SJSA1 (cell line): ENCODE measurements at places on chromosomes 16 and 17. TPM values are rescaled to one million over a fixed set of nuclear protein-coding genes. Genes with fewer than 3 reads are reported as not detected.

GP1BA gene
- total RNA-seq: not detected in 2 replicates

RSPRY1 gene
- 13.9 and 40.2 TPM in 2 replicates for total RNA-seq

KCNG4 gene
- total RNA-seq: not detected in 2 replicates

BORCS6 gene
- total RNA-seq: 4.3 and 7.4 TPM in 2 replicates

PHOSPHO1 gene
- 0.39 TPM in 1 of 2 replicates, not detected in the other for total RNA-seq

KRT33B gene
- total RNA-seq: 0.21 and 0.72 TPM in 2 replicates

RPH3AL gene
- total RNA-seq: 2.5 and 3.1 TPM in 2 replicates

PRR11 gene
- 40.6 and 51.2 TPM in 2 replicates for total RNA-seq

TMEM92 gene
- 0.05 TPM in 1 of 2 replicates, not detected in the other for total RNA-seq

DNAI2 gene
- not detected in 2 replicates for total RNA-seq

KLHL10 gene
- not detected in 2 replicates for total RNA-seq

HAS3 gene
- 0.58 and 1.4 TPM in 2 replicates for total RNA-seq

TP53TG3 gene
- not detected in 2 replicates for total RNA-seq

SLC16A5 gene
- total RNA-seq: 0.50 and 0.71 TPM in 2 replicates

DEXI gene
- total RNA-seq: 43.5 and 48.5 TPM in 2 replicates

SLC12A3 gene
- not detected in 2 replicates for total RNA-seq

ADAD2 gene
- not detected in 2 replicates for total RNA-seq

SMARCE1 gene
- 97.8 and 137 TPM in 2 replicates for total RNA-seq

CCT6B gene
- 0.84 and 1.9 TPM in 2 replicates for total RNA-seq

HASPIN gene
- 5.8 and 16.2 TPM in 2 replicates for total RNA-seq

KRT36 gene
- total RNA-seq: not detected in 2 replicates

RAB11FIP4 gene
- 2.5 and 11.7 TPM in 2 replicates for total RNA-seq

RAMP2 gene
- not detected in 2 replicates for total RNA-seq

ZNF423 gene
- 3.0 and 5.4 TPM in 2 replicates for total RNA-seq

DNAAF8 gene
- 0.38 and 1.1 TPM in 2 replicates for total RNA-seq

PRSS22 gene
- total RNA-seq: not detected in 2 replicates

RNF166 gene
- 25.0 and 32.4 TPM in 2 replicates for total RNA-seq

DUS1L gene
- 181 and 210 TPM in 2 replicates for total RNA-seq

CDR2 gene
- 24.7 and 32.0 TPM in 2 replicates for total RNA-seq

VASN gene
- total RNA-seq: 85.4 and 93.6 TPM in 2 replicates

CSHL1 gene
- total RNA-seq: not detected in 2 replicates

TAT gene
- not detected in 2 replicates for total RNA-seq

CAPNS2 gene
- total RNA-seq: not detected in 2 replicates

PERCC1 gene
- total RNA-seq: not detected in 2 replicates

ARHGDIG gene
- total RNA-seq: not detected in 2 replicates

NPTX1 gene
- total RNA-seq: 0.32 TPM in 1 of 2 replicates, not detected in the other

OR3A3 gene
- not detected in 2 replicates for total RNA-seq

CA10 gene
- total RNA-seq: not detected in 2 replicates

TRPV3 gene
- total RNA-seq: not detected in 2 replicates
